ENCODE measurements at places on chromosomes 11 and 22.

GRCh38 chr11:33696931-33697638, 3.5 kb downstream of the C11orf91 start:
- no peak for DNase-seq

GRCh38 chr22:19553201-19553600, 29.0 kb upstream of the CLDN5 start:
- no peak for DNase-seq

DNA sequence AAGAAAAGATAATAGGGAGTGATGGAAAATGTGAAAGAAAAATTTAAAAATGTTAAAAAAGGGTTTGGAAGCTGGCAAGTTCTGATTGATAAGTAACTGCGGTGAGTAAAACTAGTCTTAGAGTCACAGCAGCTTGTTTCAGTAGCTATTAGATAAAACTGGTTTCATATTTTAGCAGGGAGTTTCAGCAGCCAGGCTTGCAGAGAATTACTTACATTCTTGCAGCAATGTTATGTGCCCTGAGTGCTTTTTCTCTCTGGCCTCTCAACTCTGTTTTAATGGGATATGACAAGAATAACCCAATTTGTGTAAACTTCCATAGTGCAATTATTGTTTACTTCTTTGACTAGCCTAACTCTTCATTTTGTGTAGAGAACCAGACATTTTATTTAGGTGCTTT, 33.6 kb downstream of the PPME1 start:
- DNase-seq, result no peak

GRCh38 chr11:74703211-74703610, 28.0 kb downstream of the CHRDL2 start:
- no peak for DNase-seq

DNA sequence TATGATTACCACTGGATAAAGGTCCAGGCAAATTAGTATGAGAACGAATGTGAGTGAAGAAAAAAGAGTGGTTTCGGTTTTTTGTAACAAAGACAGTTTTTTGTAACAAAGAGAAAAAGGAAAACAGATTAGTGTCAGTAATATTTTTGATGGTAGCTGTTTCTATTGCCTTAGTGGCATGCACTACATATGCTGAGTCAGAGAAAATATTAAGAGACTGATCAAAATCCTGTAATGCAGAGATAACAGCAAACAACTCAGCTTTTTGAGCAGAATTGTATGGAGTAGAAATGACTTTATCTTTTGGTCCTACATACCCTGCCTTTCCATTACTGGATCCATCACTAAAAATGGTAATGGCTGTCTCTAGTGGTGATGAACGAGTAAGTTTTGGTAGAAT, 22.7 kb upstream of the MTNR1B start:
- DNase-seq, result no peak
